ENCODE measurements at places on chromosomes 12 and 14.

GRCh38 chr12:51911307-51911706 lies 4.0 kb downstream of the ACVRL1 start:
- peak; percentile 81 for DNase-seq

DNA sequence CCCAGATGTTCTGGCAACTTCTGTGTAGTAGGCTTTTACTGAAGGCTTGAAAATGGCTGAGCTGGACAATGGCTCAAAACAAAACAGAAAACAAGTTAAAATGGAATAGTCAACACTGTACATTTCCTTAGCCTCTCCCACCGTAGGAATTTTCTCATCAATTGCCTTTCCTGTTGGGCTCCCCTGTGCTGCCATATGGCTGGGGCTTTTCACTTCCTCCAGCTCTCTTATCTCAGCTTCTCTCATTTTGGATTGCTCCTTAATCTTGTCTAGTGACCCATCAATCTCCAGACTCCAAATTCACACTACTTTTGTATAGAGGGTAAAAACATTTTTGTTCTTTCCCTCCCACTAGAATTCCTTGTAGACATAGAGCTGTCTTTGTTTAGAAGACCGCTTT lies 50.4 kb upstream of the RPH3A start:
- DNase-seq = no peak

- DNase-seq = peak; percentile 37
Observed at GRCh38 chr12:98373025-98373554, 142.3 kb upstream of the TMPO start.

GRCh38 chr12:89768586-89769482 lies 60.2 kb upstream of the ATP2B1 start:
- peak; percentile 96 for DNase-seq

DNA sequence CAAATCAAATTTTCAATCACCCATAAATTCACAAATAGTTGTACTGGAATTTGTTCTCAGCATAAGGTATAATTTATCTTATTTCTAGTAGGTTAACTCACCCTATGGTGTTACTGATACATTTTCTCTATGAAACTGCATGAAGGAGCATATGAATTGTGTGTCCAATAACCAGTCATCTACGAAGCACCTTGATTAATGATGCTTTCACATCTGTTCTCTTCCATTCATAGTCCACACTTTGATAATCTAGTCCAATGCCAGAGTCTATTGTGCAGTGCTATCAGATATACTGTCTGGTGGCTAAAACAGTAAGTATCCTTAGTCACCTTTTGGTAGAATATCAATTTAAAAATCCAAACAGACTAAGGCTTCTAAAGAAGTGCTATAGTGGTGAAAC lies 876.0 kb downstream of the RPS29 start:
- DNase-seq = no peak

GRCh38 chr12:55330446-55330845 lies at the start of gene OR6C3:
Gene OR6C3, plus strand, starts transcription at chr12:55330746. Its CDS starts 955 bp downstream, at chr12:55331701.
- DNase-seq = no peak

DNA sequence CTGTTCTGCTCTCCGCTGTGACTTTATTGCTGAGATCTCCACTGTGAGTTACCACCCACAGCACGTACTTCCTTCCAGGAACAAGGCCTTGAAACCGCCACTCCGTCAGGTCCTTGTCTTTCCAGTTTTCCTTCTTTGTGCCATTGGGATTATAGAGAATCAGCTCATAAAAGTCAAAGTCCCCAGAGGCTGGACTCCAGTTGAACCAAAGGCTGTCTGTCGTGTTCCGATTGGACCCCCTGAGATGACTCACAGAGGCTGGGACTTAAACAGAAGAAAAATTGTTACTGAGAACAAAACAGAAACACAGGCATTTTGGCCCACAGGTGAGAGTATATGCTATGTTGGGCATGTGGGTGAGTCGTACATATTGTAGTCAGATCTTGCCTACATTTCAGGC lies 76.6 kb downstream of the PTPRB start:
- no peak for DNase-seq

GRCh38 chr12:71610031-71610795 lies 53.4 kb downstream of the ZFC3H1 start:
- peak; percentile 18 for DNase-seq

GRCh38 chr14:85579942-85580341 lies 50.0 kb downstream of the FLRT2 start:
- DNase-seq = no peak

DNA sequence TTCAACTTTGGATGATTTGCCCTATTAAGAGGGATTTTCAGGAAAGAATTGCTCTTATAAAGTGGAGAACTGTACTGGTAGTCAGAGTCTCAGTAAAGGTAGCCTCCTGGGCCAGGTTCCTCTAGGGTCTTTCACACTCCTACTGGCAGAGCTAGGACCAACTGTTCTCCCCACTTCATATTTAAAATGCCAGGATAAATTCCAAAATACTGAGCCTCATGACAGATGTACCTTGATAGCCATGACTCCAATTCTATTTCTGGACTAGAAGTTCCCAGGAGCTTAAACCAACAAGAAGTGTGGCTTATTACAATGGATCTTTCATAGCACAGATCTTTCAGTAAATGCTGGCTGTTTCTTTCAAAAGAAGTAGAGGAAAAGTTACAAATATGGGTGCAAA lies 126.5 kb downstream of the C12orf75 start:
- no peak for DNase-seq

DNA sequence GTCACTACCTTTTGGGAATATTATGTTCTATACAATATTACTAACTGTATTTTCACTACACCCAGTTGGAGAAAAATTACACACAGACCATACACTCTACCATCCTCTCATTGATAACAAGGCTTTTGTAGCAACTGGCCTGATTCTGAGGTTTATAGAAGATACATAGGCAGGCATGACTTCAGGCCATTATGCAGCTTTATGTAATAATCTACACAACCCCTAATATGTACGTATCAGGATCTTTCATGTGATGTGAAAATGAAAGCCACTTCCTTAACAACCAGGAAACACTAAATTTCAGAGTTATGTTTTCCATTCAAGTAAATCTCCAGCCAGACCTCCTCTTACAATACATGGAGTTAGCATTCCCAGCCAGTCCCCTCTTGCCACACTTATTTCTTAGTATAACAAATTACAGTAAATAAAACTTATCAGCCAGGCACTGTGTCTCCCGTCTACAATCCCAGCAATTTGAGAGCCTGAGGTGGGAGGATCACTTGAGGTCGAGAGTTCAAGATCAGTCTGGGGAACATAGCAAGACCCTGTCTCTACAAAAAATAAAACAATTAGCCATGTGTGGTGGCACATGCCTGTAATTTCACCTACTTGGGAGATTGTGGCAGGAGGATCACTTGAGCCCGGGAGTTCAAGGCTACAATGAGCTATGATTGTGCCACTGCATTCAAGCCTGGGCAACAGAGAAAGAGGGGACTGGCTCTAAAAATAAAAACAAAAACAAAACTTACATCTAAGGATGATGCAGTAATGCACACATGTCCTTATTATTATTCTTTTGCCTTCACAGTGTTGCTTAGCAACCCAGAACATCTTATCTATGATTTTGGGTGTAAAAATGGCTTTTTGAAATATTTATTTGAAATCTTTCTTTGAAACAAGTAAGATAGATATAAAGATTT lies 10.4 kb upstream of the OSBPL8 start:
- peak; percentile 55 for DNase-seq

- DNase-seq = no peak
Observed at GRCh38 chr12:49294804-49295081, 204 bp upstream of the PRPH start.

- no peak for DNase-seq
Observed at GRCh38 chr12:115752156-115752555, 525.3 kb downstream of the MED13L start.

DNA sequence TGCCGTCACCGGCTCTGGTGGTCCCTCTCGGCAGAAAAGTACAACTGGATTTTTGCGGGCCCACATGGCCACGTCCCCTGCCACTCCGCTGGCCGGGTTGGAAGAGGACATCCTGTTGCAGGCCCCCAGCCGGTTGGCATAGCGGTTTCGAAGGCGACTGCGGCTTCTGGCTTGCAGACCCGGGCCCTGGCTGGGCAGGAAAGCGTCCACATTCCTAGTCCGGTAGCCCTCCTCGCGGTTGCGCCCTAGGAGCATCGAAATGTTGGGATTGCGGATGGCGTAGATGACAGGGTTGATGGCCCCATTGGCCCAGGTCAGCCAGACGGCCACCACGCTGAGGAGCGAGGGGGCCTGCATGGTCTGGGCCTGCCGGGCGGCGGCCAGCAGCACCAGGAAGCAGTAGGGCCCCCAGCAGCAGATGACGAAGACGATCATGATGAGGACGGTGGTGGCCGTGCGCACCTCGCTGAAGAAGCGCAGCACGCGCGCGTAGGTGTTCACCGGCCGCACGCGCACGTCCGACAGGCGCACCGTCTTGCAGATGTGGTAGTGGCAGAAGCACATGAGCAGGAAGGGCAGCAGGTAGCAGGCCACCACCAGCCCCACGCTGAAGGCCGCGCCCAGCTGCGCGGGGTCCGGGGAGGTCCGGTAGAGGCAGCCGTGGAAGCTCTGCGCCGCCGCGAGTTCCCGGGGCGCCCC lies 1.2 kb downstream of the GPR135 start:
- no peak for DNase-seq

DNA sequence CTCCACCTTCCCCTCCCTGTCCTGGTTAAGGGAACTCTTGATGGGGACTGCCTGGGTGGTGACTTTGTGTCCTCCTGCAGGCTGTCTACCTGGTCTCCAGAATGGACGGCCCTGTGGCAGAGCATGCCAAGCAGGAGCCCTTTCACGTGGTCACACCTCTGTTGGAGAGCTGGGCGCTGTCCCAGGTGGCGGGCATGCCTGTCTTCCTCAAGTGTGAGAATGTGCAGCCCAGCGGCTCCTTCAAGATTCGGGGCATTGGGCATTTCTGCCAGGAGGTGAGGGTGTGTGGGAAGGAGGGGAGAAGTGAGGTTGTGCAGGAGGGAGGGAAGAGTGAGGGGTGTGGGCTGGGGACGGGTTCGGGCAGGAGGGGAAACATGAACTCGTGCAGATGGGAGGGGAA lies 5.7 kb downstream of the SDSL start:
- DNase-seq = no peak

GRCh38 chr14:78737601-78738000 lies 567.4 kb downstream of the NRXN3 start:
- no peak for DNase-seq

GRCh38 chr12:12939888-12940287 lies 12.1 kb downstream of the GPRC5D start:
- DNase-seq = no peak

DNA sequence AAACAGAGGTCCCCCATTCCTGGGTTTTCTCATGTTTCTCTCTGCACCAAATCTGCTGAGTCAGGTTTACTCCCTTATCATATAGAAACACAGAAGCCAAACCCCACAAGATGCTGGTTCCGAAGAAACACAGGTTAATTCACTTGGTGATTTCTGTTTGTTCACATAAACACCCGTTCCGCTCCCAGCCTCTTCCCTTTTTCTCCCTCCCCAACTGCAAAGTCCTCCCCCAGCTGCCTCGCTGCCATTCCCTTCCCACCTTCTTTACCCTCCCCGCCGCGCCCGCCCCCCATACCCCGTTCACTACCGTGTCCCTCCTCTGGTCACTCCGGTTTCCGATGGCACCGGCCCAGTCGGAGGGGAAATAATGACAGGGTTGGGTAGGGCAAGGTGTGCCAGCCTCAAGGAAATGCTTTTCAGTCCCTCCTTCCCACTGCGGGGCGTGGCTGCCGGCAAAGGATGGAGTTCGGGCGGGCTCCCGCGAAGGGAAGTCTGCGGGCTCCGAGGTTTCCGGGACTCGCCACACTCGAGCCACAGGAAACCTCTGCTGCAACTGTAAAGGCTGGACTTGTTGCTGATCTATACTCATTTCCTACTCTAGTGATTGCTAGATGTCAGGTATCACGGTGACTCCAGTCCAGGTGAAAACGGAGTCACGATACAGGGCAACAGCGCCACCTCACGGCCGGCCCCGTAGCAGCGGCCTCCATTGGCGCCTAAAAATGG lies at the start of gene STYK1:
Gene STYK1, minus strand, starts transcription at position 394 of the 726 bp plus-strand sequence. CDS start 39,434 bp downstream, outside the sequence.
- peak; percentile 29 for DNase-seq

GRCh38 chr12:52173526-52173925 lies 18.3 kb downstream of the KRT80 start:
- no peak for DNase-seq

GRCh38 chr12:586318-587071 lies 76.8 kb downstream of the NINJ2 start:
- DNase-seq = no peak

GRCh38 chr14:75521415-75522199 lies 662 bp upstream of the BATF start:
- peak; percentile 50 for DNase-seq

- peak; percentile 55 for DNase-seq
Observed at GRCh38 chr14:88297306-88297705, 25.8 kb downstream of the KCNK10 start.

DNA sequence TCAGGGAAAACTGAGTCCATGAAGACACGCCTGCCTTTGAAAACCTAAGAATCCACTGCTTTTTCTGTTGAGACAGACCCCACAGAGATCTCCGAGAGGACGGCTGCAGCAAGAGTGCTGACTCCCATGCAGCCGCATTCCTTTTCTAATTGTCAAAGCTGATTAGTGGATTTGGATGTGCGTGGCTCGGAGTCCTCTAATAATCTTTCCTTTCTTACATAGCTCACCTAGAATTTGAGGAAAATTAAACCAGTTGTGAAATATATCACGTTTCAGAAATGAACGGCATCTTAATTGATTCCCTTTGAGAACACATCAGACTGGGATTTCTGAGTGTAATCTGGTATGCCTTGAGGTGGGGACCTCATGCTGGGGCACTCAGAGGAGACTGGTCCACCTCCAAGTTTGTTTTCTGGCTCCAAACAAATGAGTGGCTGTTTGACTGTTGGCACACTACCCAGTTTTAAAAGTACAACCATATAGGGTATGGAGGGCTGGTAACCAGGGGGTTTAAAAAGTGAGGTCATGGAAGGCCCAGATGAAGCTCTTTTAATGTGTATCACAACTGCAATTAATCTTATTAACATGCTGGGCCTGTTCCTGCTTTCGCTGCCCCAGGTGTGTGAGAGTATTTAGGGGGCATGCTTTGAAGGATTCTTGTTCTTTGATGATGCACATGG lies 63.3 kb downstream of the RASSF3 start:
- DNase-seq = no peak

GRCh38 chr12:99767809-99768208 lies 120.3 kb downstream of the GARIN6 start:
- DNase-seq = peak; percentile 12

DNA sequence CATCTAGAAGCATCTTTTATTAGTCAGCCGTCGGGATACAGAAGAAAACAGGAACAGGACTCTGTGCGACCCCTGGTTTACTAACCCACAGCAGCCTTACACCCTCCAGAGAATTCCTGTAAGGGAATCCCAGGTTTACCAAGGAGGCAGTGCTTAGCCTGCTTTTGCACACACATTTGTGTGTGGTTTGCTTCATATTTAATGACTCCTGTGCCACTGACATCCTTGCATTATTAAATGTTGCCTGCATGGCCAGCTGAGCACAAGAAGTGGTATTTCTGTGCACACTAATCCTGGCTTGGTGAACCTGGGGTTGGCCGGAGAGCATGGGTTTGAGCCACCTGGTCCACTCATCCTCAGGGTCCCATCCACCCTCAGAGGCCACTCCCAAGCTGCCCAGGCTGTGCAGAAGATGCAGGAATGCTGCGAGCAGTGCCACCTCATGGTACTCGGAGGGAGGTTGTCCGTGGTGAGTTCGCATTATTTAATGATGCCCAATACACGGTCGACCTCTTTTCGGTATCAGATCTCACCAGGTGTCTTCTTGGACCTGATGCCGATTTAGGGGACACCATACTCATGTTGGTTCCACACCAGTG lies 152.4 kb upstream of the RTL1 start:
- no peak for DNase-seq
